ENCODE measurements at places on chromosomes 2 and 18.

DNA sequence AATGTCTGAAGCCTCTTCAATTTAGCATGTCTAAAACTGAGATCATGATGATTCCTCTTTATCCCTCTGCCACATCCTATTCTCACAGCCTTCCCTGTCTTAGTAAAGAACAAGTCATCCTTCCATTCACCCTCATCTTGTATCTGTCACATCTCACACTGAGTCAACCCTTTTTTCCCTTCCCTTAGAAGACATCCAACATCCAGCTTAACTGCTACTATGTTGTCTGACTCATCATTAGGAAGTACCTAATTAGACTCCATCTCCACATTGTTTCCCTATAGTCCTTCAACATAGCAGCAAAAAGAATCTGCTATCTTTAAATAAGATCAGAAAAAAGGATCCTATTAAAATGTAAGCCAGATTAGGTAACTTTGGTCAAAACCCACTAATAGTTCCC, 85.2 kb upstream of the GRB14 start:
- no peak for DNase-seq

GRCh38 chr2:105834931-105835330, 90.2 kb downstream of the NCK2 start:
- DNase-seq: no peak

- DNase-seq: no peak
Observed at GRCh38 chr2:25743132-25743830, 69.9 kb upstream of the DTNB start.

DNA sequence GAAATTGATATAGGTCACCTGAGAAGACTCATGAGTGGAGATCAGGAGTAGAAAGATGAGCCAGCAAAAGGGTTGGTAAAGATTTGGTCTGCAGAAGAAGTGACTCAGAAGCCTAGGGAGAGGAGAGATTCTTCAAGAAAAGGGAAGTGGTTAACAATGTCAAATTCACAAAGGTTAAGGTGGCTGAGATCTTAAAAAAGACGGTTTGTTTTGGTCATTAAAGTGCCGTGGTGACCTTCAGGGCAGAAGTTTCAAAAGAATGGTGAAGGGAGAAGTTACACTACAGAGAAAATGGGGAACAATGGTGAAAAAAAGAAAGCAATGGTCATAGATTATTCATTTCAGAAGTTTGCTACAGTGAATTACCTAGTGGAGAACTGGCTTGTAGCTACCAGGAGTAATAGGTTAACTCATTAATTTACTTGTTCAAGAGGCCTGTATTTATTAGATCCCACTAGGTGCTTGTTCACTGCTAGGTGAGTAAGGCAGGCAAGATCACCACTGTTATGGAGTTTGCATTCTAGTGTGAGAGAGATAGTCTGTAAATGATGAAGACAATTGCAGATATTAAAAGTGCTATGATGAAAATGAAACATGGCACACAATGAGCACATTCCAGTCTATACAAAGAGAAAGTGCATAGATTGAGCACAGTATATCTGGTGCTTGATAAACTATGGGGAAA, 43.0 kb downstream of the FBXO48 start:
- DNase-seq: no peak
